Right renal cortex interstitium (tissue), 3 donors: ENCODE measurements at places on chromosomes 2 and 18.

- DNase-seq, result no peak
These were observed 78.2 kb downstream of the GBX2 start for GRCh38 chr2:236090027-236090382.

- DNase-seq, result peak; percentile 50
These were observed 19.2 kb downstream of the E2F6 start for GRCh38 chr2:11446733-11447248.

DNA sequence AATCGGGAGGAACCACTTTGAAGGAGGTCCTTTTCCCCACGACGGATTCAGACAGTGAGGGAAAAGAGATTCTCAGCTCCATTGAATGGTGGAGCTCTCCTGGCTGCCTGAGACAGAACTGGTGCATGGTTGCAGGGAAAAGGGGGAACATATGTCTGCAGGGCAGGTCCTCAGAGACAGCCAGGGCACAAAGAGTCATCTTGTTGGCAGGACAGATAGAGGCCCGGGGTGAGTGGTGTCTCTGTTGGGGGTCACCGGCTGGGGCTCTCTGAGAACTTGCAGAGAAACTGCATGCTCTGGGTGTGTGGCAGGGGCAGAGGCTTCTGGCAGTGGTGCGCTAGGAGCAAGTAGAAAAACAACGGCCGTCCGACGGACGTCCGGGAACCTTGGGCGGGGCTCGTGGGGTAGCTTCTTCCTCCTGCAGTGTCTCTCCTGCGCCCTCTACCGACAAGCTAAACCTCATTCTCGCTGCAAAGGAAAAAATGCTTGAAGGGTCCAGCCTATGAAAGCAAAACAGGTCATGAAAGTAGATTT, 94.3 kb downstream of the CDCA7 start:
- DNase-seq, result peak; percentile 38

- DNase-seq, result no peak
These were observed 193.8 kb downstream of the PAX3 start for GRCh38 chr2:222105046-222105445.

- DNase-seq, result no peak
These were observed 124.2 kb upstream of the CELF4 start for GRCh38 chr18:37689841-37690240.
